Cortex of kidney (tissue), 1 donor: ENCODE measurements at places on chromosomes 5 and 9.

GRCh38 chr5:143922718-143923117 lies 110.8 kb downstream of the HMHB1 start:
- no peak for DNase-seq

DNA sequence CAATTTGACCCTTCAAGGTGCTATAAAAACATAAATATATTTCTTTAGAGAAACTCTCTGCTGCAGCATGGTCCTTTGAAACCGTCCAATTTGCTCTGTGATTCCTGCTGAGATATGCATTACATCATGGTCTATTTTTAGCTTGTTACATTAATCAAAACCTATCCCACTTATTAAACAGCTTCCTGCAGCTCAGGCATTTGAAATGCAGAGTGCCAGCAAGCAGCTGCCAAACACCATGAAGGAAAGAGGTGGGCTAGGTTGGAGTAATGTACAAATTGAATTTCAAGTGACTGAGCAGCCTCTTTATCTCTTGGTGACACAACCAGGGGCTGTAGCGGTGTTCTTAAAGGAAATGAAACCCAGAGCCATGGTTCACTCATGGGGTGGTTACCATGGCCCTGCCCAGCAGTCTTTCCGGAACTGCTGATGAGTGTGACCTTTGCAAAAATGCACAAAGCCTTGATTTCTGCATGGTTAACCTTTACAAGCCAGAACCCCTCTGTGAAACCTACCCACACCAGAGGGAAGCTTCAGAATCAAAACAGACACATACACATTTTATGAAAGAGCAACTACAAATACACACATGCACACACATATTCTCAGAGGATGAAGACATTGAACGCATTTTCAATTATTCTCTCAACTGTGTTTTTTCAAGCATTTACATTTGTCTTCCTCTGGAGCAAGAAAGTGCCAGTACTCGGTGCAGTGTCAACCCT lies 155.8 kb upstream of the ZNF608 start:
- no peak for DNase-seq

GRCh38 chr5:100772548-100772947 lies 130.5 kb downstream of the ST8SIA4 start:
- DNase-seq, result no peak

GRCh38 chr9:38284588-38285051 lies 107.9 kb upstream of the ALDH1B1 start:
- no peak for DNase-seq

DNA sequence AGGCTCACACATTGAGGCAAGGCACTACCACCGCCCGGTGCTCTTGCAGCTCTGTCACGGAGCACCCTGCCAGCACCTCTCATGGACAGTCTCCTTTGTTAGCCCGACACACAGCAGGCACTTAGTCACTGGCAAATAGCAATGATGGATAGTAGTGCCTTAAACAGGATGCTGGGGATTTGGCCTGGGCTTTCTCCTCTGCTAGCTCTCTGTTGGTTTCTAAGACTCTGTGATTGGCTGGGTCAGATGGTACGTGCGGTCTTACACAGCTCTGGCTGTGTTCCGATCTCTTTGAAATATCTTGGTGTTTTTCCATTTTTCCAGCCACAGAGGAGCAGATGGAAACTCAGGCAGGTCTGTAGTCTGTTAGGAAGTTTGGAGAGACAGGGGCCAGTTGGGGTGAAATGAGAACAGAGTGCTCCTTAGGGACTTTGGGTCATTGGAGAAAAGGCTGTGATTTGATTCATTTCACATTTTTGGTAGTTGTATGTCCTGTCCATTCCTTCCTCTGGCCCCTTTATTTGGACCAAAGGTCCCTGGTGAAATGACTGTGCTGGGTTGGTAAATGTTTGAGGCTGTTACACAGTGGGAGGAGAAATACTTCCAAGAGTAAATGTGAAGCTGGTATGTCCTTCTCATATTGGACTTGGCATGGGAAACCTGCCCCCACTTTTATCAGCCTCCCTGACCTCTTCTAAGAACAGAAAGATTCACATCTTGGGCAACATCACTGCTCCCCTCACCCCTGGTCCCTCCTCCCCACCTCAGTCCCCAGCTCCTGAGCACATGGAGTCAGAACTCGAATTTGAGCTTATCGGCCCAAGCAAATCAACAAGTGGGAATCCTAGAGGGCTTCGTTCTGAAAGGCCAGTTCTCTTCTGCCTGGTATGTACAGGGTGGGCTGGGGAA lies 3.4 kb downstream of the SMIM3 start:
- DNase-seq, result no peak

DNA sequence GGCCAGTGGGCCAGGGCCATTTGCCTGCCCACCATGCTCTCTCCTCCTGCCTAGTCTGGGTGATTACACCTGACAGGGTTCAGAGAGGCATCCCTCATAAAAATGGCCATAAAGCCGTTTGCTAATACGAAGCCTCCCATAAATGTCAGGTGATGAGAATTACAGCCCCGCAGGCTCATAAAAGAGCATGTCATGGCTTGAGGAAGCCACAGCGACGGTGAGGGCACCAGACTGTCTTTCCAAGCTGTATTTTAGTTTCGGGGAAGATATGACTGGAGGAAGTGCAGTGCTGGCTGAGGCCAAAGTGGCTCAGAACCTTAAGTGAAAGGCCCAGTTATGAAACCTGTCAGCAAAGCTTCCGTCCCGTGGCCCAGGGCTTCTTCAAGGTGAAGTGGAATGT lies 18.5 kb upstream of the TCERG1 start:
- no peak for DNase-seq

- no peak for DNase-seq
Observed at GRCh38 chr5:150256410-150257064, 33.0 kb downstream of the CAMK2A start.

DNA sequence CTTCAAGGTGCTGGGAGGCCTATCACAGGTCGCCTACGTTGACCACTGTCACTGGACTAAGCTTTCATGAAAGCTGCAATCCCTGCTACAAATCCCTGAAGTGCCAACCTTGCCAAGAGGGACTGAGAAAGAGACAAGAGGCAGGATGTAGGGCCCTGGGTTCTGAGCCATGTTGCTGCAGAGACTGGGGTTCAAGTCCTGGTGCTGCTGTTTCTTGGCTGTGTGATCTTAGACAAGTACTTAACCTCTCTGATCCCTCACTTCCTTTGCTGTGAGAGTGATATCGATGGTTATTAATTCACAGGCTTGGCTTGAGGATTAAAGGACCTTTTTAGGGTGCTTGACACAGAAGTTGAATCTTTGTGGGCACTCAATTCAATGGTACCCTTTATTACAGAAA lies 15.5 kb downstream of the CSF1R start:
- no peak for DNase-seq

DNA sequence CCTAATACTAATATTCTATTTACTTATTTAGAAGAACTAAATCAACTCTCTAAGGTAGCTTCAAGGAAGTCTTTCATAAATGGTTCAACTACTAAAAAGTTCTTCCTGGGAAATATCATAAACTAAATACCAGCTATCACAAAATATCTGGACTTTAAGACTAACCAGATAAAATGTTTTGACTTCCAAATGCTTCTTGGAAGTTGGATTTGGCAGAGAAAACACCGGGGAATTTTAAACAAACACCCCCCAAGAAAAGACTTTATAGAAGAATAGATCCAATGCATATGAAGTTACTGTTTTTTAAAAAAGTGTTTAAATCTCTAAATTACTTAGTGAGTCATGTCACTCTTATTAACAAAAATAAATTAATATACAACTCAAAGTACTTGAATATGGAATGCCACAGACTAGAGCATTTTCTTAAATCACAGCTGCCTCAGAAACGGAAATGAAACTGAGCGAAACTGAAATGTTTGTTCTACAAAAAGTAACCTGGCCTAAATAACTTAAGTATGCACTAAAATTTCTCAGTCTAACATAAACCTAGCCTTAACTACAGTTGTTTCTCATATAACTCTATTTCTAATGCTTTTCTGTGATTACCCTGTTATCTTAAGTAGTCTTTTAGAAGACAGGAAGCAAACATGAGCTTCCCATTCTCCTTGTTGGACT lies 6.8 kb downstream of the ABCA1 start:
- no peak for DNase-seq

DNA sequence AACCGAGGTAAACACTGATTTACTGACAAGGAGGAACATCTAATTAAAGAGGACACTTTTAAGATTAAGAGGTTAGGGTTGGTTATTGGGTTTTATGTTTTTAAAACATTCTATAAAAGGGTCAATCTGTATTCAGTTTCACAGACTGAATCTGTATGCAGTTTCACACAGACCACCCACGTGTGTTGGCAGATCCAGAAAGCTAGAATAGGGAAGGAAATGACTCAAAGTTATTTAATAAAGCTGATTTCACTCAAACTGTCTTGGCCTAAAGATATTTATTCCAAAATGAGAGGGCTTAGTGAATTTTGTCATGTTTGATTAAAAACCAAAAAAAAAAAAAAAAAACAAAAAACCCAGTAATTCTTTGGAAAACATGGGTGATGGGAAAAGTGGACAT lies 140.2 kb downstream of the SLC24A2 start:
- no peak for DNase-seq
